Cardiac fibroblast (primary cell): ENCODE measurements at places on chromosomes 5 and 9.

GRCh38 chr5:4639946-4640345 is 500.2 kb upstream of the ADAMTS16 start:
- DNase-seq: no peak

DNA sequence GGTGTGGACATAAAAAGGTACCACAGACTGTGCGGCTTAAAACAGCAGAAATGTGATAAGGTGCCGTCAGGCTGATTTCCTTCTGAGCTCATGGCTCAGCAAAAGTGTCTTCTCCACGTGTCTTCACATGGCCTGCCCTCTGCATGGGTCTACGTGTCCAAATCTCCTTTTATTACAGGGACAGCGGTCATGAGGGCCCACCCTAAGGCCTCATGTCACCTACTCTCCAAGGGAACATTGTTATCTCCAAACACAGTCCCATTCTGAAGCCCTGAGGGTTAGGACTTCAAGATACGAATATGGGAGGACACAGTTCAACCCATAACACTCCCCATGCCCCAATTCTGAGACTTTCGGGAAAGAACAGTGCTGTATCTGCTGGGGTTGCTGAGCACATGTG is 35.2 kb downstream of the COL23A1 start:
- no peak for DNase-seq

DNA sequence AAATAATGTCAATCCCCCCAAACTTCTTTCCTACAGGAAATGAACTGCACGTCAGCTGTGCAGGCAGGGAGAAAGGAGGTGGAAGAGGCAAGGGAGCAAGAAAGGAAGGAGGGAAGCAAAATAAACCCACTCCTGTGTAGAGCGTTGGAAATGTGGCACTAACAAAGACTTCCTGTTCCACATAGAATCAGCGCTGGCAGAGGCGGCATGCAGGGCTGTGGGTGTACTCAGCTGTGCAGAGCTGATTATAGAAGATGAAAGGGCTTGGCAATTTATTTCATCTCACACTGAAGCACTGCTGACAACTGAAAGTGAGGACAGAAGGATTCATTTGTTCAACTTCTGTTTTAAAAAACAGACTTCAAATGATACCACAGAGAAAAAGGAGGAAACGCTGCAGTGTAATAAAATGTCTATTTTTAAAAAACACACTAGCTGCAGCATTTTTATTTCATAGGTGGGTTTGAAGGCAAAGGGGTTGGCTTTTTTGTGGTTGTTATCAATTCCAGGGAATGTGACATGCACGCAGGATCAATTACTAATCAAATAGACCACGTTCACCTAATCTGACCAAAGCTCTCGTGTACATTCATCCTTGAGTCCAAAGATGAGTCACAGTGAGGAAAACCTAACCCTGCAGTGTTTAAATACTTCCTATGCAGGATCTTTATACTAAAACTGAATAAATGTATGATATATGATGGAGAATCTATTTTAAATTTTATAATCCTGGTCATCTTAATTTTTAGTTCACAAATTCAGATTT is 583.5 kb downstream of the ZNF608 start:
- DNase-seq: peak; percentile 12

- no peak for DNase-seq
Measured at GRCh38 chr5:149599375-149599774, 18.1 kb downstream of the ARHGEF37 start.

DNA sequence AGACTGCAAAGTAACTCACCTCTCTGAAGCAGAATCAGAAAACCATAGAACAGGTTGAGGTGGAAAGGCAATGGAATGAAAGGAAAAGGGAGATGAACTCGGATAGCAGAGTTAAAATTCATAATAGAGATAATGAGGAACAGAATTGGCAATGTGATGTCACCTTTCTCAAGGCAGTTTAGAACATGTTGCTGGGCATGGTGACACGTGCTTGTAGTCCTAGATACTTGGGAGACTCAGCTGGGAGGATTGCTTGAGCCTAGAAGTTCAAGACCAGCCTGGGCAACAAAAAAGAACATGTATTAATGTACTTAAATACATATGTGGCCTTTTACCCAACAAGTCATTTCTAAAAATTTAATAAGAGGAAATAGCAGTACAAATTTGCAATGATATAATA is 81.6 kb upstream of the MIER3 start:
- DNase-seq: no peak

DNA sequence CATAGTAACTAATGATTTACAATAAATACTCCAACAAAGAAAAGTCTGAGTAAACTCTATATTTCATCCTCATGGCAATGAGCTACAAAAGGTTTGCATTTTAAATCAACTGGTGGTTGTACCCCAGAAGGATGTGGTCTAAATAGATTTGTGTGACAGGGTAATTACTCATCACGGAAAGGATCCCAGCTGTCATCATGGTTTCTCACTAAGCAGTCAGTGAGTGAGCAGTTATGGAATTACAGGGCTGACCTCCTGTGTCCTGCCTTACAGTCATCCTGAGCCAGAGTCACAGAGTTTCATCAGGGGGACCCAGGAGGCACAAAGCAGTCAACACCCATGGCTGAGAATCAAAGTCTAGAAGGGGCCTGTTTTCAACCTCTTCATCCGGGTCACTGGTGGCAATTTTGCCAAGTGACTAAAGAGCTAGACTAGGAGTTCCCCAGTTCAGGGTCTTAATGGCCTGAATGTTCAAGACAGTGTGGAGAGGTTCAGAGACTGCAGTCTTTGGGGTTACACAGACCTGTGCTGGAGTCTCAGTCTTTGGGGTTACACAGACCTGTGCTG is 210.7 kb upstream of the SLC24A2 start:
- peak; percentile 98 for DNase-seq

- DNase-seq: no peak
Measured at GRCh38 chr5:96374653-96375052, 58.4 kb downstream of the PCSK1 start.

GRCh38 chr5:111783537-111783936 is 26.5 kb upstream of the NREP start:
- no peak for DNase-seq

- peak; percentile 96 for DNase-seq
Measured at GRCh38 chr5:154368041-154368800, 77.6 kb upstream of the SAP30L start.

- DNase-seq: no peak
Measured at GRCh38 chr5:171926311-171926710, 80.1 kb downstream of the FBXW11 start.

- DNase-seq: no peak
Measured at GRCh38 chr5:75538211-75538610, 26.5 kb downstream of the POLK start.

DNA sequence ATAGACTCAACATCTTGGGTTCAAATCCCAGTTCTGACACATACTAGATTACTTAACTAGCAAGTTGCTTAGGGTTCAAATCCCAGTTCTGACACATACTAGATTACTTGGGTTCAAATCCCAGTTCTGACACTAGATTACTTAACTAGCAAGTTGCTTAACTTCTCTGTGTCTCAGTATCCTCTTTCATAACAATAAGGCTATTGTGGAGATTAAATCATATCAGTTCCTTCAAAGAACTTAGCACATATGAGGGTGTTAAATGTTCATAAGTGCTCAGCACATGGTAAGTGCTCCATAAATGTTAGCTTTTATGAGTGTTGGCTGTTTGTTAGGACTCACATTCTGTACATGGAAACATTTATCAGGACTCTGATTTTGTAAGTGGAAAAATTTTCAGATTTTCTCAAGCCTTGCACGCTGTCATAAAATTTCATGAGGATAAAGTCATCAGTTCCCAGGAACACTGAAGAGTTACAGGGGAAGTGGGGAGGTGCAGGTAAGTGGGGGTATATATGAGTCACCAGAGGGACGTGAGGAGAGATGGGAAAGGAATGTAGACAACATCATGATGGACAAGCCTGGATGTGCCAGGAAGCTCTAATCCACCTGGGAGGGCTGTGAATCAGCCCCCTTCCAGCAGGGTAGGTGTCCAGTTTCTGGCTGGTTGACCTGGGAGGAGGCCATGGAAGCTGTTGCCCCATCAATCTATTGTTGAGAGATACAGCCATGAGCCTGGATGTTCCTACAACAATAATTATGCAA is 532.2 kb upstream of the WWC1 start:
- peak; percentile 75 for DNase-seq

DNA sequence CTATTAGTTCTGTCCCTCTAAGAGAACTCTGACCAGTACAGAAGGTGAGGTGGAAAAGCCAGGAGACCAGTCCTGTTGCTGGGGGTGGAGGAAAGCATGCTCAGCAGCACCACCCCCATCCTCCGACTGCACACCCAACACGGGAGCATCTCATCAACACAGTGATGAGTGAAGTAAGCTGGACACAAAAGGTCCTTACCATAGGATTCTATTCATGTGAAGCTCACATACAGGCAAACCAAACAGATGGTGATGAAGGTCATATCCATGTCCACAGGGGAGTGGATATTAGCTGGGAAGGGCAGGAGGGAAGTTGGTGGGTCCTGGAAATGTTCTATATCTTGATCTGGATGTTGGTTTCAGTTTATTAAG is 14.8 kb upstream of the MARCHF6 start:
- DNase-seq: no peak

GRCh38 chr5:89211836-89212235 is 328.9 kb upstream of the MEF2C start:
- DNase-seq: peak; percentile 68

GRCh38 chr5:160452036-160452435 is 30.4 kb downstream of the PTTG1 start:
- no peak for DNase-seq

- no peak for DNase-seq
Measured at GRCh38 chr9:2425676-2426075, 195.9 kb upstream of the VLDLR start.

GRCh38 chr5:113068559-113068958 is 92.0 kb downstream of the DCP2 start:
- DNase-seq: peak; percentile 49

DNA sequence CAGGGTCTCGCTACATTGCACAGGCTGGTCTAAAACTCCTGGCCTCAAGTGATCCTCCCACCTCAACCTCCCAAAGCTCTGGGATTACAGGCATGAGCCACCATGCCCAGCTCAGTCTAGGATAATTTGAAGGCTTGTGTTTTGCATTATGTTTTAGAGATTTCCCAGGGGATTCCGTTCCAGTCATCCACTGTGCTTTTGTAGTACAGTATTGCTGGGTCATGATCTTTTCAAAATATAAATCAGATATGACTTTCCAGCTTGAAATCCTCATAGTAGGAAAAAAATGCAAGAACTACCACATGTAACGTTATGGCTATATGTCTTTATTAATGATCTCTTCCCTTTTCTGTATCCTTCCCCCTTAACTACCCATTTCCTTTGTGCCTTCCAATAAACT is 338.1 kb downstream of the PRELID2 start:
- DNase-seq: no peak

DNA sequence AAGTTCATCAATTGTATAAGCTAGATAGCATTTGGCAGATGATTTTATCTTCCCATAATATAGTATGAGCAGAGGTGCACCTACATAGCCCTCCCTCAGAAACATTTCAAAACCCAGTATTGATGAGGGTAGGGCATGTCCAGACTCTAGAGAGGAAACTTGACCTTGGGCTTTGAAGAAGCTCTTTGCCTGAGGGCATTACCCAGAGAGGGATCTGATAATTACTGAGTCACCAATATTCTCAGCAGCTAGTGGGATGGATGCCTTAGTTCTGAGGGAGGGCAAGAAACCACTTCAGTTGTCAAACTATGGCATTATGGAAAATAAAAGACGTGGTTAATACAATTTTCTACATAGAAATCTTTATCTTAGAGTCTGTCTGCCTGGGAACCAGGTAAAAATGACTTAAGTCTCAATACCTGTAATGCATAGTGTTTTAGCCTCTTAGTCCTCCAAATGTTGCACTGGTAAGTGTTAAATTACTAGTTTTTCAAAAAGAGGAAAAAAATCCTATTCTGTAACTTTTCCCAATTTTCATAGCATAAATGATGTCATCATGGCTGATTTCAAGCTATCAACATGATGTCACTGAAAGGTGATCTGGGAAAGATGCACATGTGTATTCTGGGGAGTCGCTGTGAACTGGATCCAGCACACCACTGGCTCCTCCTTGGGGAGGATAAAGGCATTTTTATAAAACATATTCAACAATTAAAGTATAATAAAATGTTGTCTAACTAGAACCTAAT is 809.0 kb downstream of the KCTD16 start:
- no peak for DNase-seq

- DNase-seq: no peak
Measured at GRCh38 chr5:3187771-3188425, 407.7 kb upstream of the IRX1 start.

DNA sequence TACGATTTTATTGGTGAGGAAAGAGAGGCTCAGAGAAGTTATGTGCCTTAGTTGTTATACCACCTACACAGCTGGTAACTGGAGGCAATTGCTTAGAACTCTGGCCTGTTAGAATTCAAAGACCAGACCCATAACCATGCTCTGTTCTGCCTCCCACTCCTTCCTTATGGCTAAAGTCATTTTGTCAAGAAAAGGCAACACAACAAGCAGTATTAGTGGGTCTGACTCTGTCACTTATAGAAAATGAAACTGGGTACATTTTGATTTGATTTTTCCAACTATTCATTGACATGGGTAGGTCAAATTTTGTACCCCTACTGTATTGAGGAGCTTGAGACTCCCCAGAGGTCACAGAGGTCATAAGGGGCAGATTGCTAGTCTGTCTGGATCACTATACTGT is 44.5 kb upstream of the NR3C1 start:
- DNase-seq: no peak

- peak; percentile 62 for DNase-seq
Measured at GRCh38 chr5:113663879-113664541, 150.5 kb downstream of the YTHDC2 start.

- peak; percentile 75 for DNase-seq
Measured at GRCh38 chr5:83564069-83564749, 92.7 kb downstream of the VCAN start.

DNA sequence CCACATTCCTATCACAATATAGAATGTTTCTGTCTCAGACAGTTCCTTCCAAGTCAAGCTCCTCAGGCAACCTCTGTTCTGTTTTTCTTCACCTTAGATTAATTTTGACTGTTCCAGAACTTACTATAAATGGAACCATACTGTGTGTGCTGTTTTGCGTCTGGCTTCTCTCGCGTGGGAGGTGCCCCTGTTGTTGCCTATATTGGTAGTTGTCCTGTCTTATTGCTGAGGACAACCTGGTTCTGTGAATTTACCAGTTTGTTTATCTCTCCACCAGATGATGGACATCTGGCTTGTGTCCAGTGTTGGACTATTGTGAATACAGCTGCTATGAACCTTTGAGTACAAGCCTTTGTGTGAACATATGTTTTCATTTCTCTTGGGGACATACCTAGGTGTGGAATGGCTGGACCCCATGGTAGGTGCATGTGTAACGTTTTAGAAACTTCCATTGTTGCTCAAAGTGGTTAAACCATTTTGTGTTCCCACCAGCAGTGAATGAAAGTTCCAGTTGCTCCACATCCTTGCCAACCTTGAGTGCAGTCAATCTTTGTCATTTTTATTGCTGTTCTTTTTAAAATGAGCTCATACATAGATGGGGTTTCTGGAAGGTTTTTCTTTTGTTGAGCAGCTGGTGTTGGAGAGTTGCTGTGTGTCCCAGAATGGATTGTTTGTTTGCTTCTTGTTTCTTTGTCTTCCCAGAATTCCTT is 18.1 kb downstream of the HMCN2 start:
- DNase-seq: no peak

GRCh38 chr9:117825609-117826347 is 121.6 kb downstream of the TLR4 start:
- DNase-seq: no peak
